ENCODE measurements at places on chromosomes 2 and 18.
A peak's percentile ranks its signal among the peaks of the same experiment; 100 is the strongest.

GRCh38 chr2:124668161-124668560, 643.1 kb downstream of the CNTNAP5 start:
- no peak for DNase-seq
- no peaks in the 10 kb centered on the region for H3K4me1 ChIP-seq
- H3K36me3 ChIP-seq: no peaks in the 10 kb centered on the region
- H3K4me3 ChIP-seq: no peak overlapping the region
- no peaks in the 10 kb centered on the region for H3K27me3 ChIP-seq
- no peak overlapping the region for H3K27ac ChIP-seq

DNA sequence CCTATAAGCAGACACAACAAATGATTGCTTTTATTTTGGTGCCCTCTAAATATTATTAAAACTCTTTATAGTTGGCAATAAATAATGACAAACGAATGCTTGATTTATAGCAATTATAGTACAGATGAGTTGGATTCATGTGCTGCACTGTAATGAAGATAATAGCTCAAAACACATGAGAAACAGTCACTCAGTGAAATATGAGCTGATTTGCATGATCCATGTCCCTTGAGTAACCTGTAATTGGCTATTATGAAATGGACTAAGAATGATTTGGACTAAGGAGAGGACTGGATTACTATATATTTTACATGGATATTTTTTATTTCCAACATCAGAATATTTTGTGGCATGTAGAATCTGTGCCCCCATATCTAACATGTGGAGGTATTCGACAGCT, 365.6 kb upstream of the UBE2E3 start:
- H3K27me3 ChIP-seq: peaks cover 4% of the 10 kb centered on the region
- DNase-seq: no peak
- no peaks in the 10 kb centered on the region for H3K36me3 ChIP-seq
- no peaks in the 10 kb centered on the region for H3K4me1 ChIP-seq

DNA sequence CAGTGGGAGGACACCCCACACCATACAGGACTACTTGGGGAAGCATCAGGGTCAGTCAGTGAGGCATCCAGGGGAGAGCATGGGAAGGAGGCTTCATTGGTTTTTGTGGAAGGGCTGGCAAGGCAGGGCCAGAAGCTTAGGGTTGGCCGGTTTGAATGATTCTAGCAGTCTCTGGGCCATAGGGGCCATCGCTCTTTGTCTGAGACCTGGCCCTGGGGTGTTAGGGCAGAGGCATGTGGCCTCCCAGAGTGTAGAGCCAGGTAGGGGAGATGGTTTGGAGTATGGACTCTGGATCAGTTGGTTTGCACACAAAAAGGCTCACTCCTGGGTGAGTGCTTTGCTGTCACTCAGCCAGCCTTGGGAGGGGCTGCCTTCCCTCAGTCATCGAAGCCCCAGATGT, 98.5 kb downstream of the GLI2 start:
- no peaks in the 10 kb centered on the region for H3K4me1 ChIP-seq
- no peak for DNase-seq
- no peaks in the 10 kb centered on the region for H3K27me3 ChIP-seq

GRCh38 chr18:35050028-35050546, 8.9 kb downstream of the MAPRE2 start:
- DNase-seq: no peak
- peaks cover 23% of the 10 kb centered on the region for H3K36me3 ChIP-seq
- peak overlapping the region; percentile 76 for H3K4me3 ChIP-seq
- peak overlapping the region; percentile 86 for H3K27ac ChIP-seq
- H3K4me1 ChIP-seq: peaks cover 71% of the 10 kb centered on the region
- H3K27me3 ChIP-seq: no peaks in the 10 kb centered on the region

DNA sequence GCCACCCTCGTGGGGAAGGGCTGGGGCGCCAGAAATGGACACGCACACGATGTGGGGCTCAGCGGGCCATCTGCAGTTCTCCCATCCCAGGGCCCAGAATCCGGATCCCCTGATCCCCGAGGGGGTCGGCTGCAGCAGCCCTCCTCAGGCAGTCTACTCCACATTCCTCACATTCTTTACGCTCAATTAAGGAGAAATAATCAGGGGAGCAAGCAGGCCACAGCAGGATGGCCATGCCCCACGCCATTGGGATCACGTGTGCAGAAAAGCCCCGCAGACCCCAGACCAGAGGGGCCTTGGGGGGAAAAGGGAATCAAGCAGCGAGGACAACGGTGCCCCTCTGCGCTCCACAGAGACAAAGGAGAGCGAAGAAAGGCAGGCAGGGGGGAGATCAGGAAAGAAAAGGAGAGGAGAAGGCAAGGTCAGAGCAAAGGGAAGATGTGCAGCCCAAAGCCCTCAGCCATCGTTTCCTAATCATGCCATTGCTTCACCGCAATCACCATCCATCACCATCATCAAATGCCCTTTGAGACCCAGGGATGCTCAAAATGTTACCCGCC, 17.5 kb upstream of the PKDCC start:
- H3K4me1 ChIP-seq: no peaks in the 10 kb centered on the region
- no peaks in the 10 kb centered on the region for H3K36me3 ChIP-seq
- DNase-seq: no peak

DNA sequence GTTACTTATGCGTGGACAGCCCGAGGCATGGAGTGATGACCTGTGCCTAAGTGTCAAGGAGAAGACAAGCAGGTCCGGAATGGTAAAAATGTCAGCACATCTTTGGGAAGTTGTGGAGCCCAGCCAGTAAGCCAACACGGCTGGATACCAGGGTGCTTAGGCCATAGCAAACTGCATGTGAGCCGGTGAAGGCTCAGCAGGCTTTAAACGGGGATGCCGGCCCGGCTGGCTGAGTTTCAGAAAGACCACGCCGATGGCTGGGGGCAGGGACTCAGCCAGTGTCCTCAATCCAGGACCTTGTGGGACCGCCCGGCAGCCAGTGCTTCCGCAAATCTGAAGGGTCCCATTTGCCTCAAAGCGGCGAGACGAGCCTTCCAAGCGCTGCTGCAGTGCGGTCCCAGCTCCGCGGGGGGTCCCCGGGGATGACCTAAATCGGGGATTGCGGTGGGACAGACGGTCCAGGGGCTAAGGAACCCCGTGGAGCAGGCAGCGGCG, 946 bp upstream of the AGAP1 start:
- H3K27ac ChIP-seq: no peak overlapping the region
- DNase-seq: no peak
- H3K4me1 ChIP-seq: peaks cover 5% of the 10 kb centered on the region
- H3K27me3 ChIP-seq: peaks cover 68% of the 10 kb centered on the region
- H3K36me3 ChIP-seq: no peaks in the 10 kb centered on the region

DNA sequence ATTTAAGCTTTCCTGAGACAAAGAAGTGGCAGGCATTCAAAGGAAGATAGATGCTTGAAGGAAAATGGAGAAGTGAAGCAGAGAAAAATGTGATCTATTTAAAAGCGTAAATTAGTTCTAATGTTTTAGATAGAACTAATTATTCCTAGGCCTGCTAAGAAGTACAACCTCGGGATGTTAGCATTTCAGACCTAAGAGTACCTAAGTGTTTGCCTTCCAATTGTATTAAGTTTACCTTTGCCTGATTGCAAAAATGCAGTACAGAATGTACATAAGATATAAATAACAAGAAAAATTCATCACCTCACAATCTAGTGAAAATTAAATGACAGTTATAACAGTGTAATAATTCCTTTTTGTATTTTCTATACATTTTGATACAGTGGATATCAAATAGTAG, 71.1 kb upstream of the HNMT start:
- no peaks in the 10 kb centered on the region for H3K4me1 ChIP-seq
- H3K4me3 ChIP-seq: no peak overlapping the region
- H3K27ac ChIP-seq: no peak overlapping the region
- no peaks in the 10 kb centered on the region for H3K36me3 ChIP-seq

DNA sequence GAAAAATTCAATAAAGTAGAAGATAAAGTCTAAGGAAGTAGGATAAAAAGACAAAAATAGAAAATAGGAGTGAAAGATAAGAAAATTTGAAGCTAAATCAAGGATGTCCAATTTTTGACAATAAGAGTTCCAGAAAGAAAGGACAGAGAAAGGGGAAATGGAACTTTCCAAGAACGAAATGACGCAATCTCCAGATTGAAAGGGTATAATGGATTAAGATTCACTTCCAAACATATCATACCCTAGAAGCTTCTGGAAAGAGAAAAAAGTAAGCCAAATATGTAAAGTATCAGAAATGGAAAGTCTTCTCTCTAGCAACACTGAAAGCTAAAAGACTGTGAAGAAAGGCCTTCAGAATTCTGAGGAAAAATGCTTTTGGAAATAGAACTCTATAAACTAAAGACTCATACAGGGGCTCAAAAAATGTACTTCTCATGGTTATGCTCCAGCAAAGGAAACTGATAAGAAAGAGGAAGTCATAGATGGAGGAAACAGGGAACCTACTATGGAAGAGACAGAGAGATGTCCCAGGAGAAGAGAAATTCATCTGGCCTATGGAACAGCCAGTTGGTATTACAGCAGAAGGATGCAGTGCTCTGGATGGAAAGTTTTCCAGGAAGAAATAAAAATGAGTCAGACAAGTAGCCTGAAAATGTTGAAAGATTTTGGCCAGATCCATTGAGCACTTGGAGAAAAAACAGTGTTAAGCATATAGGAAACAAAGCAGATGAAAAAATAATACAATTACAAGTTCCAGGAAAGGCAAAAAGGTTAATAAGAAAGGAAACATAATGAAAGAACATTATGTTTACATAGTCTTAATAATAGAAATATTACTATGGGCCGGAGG, 20.1 kb downstream of the CASP8 start:
- no peak overlapping the region for H3K4me3 ChIP-seq
- peaks cover 48% of the 10 kb centered on the region for H3K36me3 ChIP-seq
- H3K4me1 ChIP-seq: peaks cover 34% of the 10 kb centered on the region
- H3K27ac ChIP-seq: peak overlapping the region; percentile 14
- no peak for DNase-seq
- H3K27me3 ChIP-seq: no peaks in the 10 kb centered on the region

DNA sequence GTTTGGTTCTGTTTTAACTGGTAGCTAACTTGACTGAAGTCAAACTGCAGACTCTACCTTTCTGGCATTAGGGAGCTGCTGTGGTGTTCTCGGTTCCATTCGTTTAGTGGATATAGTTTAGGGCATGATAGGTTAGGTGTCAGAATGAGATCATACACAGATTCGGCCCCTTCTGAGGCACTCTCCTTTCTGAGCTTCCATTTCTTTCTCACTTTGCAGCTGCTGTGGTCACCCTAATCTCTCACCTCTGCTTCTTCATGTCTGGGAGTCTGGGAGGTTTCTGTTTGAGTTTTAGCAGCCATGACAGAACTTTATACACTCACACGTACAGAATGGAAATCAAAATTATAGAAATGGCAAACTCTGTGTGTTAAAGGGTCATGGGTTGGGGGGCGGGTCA, 122.8 kb downstream of the ATP9B start:
- peaks cover 14% of the 10 kb centered on the region for H3K36me3 ChIP-seq
- peaks cover 3% of the 10 kb centered on the region for H3K4me1 ChIP-seq
- H3K27ac ChIP-seq: no peak overlapping the region
- DNase-seq: no peak
- no peaks in the 10 kb centered on the region for H3K27me3 ChIP-seq

DNA sequence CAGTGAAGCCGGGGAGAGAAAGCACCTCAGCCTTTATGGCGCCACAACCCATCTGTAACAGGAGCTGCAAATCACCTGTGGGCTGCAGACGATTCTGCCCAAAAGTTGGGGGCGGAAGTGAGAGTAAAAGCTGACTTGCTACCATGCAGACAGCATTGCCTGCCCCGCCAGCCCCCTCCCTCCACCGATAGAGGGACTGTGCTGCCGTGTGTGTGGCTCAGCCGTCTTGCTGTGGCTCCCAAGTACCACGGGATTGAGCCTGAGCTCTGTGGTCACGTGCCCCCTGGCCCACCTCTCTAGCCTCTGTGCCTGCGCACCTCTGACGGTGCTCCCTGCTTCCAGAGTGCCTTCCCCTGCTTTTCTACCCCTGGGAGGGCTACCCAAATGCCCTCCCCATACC, 79.6 kb downstream of the GLI2 start:
- DNase-seq: no peak
- H3K36me3 ChIP-seq: no peaks in the 10 kb centered on the region
- no peaks in the 10 kb centered on the region for H3K4me1 ChIP-seq
- H3K4me3 ChIP-seq: no peak overlapping the region
- no peak overlapping the region for H3K27ac ChIP-seq
- H3K27me3 ChIP-seq: no peaks in the 10 kb centered on the region

DNA sequence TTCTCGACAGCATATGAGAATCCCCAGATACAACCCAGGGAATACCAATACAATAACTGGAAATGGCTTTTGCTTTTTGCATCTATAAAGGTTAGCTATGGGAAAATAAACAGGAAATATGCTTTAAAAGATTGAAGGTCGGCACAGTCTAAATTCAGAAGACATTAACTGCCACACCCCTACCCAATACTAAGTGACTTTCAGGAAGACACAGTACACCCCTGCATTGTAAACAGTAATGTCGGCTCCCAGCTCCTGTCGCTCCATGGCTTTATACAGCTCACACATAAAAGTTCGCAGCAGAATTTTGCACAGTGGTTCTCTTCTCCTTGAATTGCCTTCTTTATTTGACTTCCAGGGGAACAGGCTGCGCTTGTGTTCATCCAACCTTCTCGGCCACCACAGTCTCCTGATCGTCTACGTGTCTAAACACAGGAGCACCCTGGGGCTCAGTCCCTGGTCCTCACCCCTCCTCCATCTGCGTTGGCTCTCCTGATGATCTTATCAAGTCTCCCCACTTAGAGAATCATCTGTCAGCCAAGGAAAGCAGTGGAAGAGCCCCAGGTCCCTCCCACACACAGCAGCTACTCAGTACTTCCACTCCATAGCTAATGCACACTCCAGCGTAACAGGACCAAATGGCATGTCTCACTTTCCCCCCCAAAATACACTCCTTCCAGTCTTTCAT, 22.7 kb downstream of the CYB5A start:
- DNase-seq: no peak
- H3K27me3 ChIP-seq: no peaks in the 10 kb centered on the region
- no peak overlapping the region for H3K27ac ChIP-seq
- peaks cover 7% of the 10 kb centered on the region for H3K4me1 ChIP-seq

DNA sequence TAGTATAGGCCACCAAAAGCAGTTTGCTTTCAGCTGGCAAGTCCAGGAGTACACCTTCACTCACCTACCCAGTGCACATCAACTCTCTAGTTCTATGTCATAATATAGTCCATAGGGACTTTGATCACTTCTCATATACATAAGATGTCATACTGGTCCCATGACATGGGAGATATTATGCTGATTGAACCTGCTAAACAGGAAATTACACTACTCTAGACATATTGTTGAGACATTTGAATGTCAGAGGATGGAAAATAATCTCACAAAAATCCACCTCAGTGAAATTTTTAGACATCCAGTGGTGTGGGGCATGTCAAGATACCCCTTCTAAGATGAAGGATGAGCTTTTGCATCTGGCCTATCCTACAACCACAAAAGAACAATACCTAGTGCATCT, 322.5 kb downstream of the EN1 start:
- H3K4me3 ChIP-seq: no peak overlapping the region
- no peaks in the 10 kb centered on the region for H3K36me3 ChIP-seq
- H3K27me3 ChIP-seq: peaks cover 12% of the 10 kb centered on the region

GRCh38 chr2:21773168-21773567, 649.4 kb downstream of the TDRD15 start:
- no peak for DNase-seq
- no peaks in the 10 kb centered on the region for H3K36me3 ChIP-seq

GRCh38 chr2:123870206-123870880, 154.7 kb upstream of the CNTNAP5 start:
- H3K36me3 ChIP-seq: no peaks in the 10 kb centered on the region
- no peaks in the 10 kb centered on the region for H3K27me3 ChIP-seq
- H3K4me3 ChIP-seq: no peak overlapping the region
- no peaks in the 10 kb centered on the region for H3K4me1 ChIP-seq

Measured in activated naive CD8-positive, alpha-beta T cell treated with anti-CD3 and anti-CD28 coated beads for 36 hours (primary cell).